ENCODE measurements at places on chromosomes 4 and X.

DNA sequence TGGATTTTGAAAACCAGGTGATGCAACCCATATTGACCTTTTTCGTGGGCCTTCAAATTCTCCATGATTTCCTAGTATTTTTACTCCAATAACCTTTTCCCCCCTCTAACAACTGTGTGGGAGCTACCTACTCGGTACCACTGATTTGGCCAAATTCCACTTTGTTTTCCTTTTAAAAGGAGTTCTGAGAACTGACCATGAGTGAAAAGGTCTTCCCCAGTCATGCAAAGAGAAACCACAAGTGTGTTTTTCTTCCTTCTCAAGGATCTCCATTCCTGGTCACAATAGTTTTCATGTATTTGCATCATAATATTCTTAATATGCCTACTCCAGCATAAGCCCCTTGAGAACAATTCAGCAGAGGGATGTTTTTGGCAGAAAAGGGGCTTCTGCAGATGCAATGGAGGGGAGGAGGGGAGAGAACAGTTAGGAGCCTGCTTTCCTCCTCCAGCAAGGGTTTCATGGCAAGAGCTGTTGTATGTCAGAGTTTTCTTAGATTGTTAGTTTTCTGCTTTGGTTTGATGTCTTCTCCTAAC lies 195.3 kb upstream of the ANXA3 start:
- DNase-seq: no peak

- no peak for DNase-seq
These were observed 25.2 kb upstream of the PLAC1 start for GRCh38 chrX:134683351-134684005.

- no peak for DNase-seq
These were observed 51.7 kb upstream of the PDLIM3 start for GRCh38 chr4:185587030-185587426.

DNA sequence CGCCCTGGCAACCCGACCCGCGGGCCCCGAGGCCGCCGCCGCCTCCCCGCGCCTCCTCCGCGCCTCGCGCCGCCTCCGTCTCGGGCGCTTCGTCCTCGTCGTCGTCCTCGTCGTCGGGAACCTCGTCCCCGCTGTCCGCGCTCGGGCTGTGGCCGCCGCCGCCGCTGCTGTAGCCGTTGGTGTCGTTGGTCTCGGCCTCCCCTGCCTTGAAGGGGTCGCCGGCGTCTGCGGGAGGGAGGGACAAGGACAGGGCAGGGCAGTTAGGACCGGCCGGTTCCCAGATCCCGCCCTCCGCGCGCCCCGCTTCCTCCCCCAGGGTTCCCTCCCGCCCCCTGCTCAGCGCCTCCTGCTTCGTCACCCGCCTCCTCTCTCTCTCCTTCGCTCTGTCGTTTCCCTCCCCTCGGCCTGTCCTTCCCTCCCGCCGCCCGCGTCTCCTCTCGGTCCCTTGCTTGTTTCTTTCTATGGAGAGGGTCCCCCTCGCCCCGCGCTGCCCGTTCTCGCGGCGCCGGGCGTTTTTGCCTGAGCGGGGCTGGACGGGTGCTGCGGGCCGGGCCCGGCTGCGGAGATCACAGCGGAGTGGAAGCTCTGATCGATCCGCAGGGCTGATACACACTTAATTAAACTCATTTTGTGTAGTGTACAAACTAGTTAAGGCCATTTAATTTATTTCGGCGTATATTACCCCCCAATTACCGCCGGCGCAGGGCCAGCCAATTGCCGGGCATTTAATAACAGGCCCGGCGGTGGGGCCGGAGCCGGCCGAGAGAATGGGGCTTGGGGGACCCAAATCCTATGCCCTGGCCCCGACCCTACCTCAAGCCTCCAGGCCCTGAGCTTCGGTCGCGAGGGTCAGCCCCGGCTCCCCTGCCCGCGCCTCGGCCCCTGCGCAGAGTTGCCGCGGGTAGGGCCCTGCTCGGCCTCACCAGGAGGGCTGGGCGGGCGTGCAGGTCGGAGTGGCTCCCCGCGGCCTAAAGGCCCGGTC lies 2.4 kb downstream of the NKX1-1 start:
- no peak for DNase-seq

GRCh38 chrX:139823806-139824205 lies 109.0 kb downstream of the ATP11C start:
- no peak for DNase-seq

DNA sequence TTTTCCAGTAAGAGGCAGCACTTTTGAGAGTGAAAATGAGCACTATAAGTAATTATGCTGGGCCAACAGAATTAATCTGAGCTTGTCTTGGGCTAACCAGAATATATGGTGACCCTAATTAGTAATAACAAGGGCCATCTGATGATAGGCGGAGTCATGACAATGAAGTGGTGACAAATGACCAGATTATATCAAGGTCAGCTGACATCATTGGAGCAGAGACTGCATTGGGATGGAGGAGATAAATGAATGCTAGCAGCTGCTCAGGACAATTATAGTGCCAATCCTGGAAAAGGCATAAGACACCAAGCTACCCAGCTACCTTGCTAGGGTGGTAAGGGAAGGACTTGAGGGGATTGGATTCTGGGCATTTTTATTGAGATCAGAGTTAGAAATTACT lies 1548.7 kb downstream of the RPA4 start:
- no peak for DNase-seq

- DNase-seq: no peak
These were observed 241.4 kb upstream of the GALNT7 start for GRCh38 chr4:172927096-172927814.

DNA sequence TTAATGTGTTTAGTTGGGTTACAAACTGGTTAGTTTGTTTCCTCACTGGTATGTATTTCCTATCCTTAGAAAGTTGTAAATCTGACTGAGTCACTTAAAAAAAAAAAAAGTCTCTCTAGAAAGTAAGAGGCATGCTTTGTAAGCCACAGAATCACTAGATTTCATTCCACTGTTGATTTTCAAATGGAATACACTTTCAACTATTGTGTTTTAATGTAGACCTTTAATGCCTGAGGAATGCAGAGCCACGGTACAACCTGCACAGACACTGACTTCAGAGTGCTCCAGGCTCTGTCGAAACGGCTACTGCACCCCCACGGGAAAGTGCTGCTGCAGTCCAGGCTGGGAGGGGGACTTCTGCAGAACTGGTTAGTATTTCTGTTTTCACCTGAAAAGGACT lies 88.6 kb downstream of the HHIP start:
- DNase-seq: no peak

GRCh38 chr4:152655272-152656129 lies 24.3 kb downstream of the TMEM154 start:
- DNase-seq: no peak

DNA sequence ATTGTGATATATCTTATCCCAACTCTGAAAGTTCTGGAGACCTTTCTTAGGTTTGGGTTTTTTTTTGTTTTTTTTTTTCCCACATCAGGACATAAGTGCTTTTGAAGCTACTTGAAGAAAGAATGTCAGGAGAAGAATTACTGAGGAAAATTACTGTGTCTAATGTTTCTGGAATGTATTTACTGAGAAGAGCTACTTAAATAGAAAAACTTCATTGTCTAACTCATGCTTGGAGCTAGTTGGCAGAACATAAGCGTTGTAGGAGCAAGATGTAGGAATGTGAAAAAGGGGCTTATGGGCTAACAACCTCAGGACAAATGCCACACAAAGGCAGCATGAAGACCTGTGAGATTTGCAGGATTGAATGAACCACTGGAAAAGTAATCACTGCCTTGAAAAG lies 166.6 kb upstream of the GLRA2 start:
- DNase-seq: no peak

DNA sequence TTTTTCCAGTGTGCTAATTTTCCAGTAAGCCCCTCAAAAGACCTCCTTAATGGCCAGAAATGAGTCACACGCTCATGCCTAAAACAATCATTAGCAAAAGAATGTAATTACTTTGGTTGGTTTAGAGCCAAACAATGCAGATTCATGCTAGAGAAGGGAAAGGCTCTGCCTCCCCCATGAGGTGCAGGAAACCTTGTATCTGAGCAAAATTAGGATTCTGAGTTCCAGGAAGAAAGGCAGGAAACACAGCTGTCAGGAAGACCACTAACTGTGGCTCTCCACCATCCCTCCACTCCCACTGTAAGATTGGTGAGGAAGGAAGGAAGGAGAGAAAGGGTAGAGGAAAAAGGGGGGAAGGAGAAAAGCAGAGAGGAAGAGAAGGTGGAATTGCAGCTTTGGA lies 104.9 kb upstream of the DHX15 start:
- no peak for DNase-seq

DNA sequence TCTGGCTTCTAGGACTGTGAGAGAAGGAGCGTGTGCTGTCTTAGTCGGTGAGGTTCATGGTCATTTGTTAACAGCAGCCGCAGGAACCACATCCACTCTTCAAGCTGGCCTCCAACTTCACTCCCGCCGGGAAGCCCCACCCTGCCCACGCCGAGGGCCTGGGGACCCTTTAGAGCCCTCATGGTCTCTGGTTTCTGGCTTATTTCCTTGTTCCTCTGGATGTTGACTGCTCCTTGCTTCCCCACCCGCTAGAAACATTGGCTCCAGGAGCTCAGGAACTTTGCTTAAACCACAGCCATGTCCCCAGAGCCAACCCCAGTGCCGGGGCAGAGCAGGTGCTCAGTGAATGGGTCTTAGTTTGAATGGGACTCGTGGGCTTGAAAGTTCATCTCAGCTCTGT lies 40.8 kb downstream of the HTRA3 start:
- DNase-seq: no peak

DNA sequence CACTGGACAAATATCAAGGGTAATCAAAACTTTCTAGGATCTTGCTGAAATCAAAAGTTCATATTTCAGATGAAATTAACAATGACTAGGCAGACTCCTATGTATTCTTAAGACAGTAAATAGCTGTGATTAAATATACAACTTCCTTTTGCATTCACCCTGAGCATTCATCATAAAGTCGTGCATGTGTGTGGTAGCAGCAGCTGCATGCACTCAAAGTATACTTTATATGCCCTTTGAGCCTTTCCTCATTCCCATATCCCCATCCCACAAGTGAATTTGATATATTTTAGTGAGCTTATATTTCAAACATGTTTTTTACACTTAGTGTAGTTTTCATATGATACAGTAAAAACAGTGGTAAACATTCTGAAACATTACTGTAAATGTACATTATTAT lies 959.0 kb downstream of the C4orf33 start:
- DNase-seq: no peak

DNA sequence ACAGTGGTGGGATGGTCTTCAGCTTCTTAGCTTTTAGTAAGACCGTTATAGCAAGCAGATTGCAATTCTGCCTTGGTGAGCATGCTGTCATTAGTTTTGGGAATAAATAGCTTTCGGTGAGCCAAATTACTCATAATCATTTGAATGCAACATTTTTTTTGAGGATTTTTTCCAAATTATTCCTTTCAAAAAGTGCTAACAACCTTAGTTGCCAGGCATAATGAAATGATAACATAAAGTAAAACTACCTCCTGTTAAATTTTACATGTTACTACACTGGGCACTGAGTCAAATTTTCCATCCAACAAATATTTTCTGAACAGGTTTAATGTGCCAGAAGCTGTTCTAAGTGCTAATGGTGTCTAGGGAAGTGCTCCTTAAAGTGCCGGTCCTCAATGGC lies 15.8 kb upstream of the NPFFR2 start:
- DNase-seq: no peak

GRCh38 chrX:107493141-107493540 lies 43.7 kb downstream of the FRMPD3 start:
- DNase-seq: no peak

DNA sequence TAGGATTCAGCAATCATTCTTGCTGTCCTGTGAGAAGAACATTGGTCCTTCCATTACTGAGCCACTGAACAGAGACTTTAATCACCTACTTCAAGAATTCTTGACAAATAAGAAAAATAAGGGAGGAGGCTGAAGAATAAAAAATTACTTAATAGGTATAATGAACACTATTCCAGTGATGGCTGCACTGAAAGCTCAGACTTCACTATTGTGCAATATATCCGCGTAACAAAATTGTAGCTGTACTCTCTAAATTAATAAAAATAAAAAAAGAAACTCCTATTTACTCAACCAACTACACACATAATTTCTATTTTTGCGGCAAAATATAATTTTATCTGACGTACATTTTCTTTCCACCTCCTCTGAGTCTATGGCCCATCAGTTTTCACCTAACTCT lies 2441.0 kb downstream of the PCDH7 start:
- DNase-seq: no peak

GRCh38 chr4:48270951-48271473 lies 1.4 kb upstream of the TEC start:
- no peak for DNase-seq

DNA sequence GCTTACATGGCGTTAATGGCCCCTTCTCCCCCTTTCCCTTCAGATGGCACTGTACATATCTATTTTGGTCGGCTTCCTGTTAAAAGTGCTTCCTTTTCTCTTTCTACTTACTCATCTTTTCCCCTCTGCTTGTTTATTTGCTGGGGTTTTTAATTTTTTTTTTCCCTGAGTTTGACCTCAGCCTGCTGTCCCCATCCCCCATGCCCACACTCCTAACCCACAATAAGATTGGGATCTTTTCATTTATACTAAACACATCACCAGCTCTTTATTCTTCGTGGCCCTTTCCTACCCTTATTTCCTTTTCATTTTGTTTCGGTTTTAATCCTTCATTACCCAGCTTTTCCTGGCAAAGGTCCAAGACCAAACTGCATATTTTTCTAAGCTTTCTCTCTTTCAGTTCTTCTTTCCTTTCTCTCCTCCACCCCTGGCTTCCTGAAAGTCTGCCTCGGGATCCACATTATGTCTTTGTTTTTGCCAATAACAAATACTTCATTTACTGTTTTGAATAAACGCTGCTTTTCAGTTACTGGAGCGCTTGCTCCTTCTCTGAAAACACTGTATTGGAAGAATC lies 152.0 kb upstream of the USP9X start:
- no peak for DNase-seq

DNA sequence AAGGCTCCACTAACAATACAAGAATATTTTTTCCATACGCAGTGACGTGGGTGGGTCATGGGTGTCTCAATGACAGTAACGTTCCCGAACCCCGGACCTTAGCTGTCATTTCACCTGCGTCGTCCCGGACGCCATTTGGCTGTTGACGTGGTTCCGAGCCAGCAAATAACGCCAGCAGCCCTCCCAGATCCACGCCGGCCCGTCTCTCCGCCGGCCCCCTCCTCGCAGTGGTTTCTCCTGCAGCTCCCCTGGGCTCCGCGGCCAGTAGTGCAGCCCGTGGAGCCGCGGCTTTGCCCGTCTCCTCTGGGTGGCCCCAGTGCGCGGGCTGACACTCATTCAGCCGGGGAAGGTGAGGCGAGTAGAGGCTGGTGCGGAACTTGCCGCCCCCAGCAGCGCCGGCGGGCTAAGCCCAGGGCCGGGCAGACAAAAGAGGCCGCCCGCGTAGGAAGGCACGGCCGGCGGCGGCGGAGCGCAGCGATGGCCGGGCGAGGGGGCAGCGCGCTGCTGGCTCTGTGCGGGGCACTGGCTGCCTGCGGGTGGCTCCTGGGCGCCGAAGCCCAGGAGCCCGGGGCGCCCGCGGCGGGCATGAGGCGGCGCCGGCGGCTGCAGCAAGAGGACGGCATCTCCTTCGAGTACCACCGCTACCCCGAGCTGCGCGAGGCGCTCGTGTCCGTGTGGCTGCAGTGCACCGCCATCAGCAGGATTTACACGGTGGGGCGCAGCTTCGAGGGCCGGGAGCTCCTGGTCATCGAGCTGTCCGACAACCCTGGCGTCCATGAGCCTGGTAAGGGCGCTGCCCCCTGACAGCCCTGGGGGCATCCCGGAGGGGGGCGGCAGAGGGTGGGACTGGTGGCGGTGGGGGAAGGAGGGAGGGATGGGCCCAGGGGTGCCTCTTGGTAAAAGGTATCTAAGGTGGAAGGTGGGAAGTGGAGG lies at the start of gene CPE:
Gene CPE (plus strand): TSS at position 264 of the 933 bp plus-strand sequence. CDS start 214 bp downstream, at position 478.
- DNase-seq: peak; percentile 15

Data from cortex of kidney (tissue), 1 donor.